Stimulated activated CD4-positive, alpha-beta T cell treated with anti-CD3 and anti-CD28 coated beads, Interleukin-12 subunit alpha, Interleukin-12 subunit beta, amount 100 ng/mL, for 48 hours (primary cell): ENCODE measurements at places on chromosomes 7 and 10.

DNA sequence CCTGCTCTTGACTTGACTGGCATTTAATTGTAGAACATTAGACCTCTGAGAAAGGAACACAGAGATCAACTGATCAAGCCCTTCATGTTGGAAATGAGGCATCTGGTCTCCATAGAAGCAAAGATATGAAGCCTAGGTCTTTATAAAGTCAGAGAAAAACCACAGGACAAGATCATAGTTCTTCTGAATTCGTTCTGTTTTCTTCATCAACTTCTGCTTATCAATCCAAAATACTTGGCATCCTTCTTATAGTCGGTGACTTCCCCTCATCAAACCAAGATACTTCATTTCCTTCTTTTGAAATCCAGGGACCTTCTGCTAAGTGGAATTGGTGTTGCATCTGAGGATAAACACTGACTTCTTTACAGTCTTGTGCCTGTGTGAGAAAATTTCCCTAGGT is 77.1 kb upstream of the PRKCQ start:
- no peak for DNase-seq

- DNase-seq, result no peak
Measured at GRCh38 chr7:10412422-10413019, 561.2 kb upstream of the PHF14 start.

DNA sequence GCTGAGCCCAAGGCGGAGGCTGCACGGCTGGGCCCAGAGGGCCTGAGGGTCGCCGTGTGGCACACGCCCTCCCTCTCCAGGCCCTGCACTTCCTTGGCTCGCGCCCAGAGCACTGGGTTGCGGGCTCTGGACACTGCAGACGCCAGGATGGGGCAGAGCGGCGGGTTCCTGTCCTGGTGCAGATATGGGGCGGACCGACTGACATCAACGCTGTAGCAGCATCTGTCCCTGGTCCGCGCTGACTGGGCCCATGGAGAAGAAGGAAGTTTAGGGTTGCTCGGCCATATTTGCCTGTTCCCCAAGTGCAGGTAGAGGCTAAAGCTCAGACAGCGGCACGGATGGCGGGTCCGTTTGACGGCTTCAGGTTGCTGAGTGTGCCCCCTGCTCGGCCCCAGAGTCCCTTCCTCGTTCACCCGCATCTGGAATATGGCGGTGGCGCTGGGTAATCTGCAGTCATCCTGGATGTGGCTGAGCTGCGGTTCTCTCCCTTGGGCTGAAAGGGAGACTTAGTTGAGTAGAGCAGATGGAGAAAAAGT is 116.1 kb downstream of the OR13A1 start:
- no peak for DNase-seq

DNA sequence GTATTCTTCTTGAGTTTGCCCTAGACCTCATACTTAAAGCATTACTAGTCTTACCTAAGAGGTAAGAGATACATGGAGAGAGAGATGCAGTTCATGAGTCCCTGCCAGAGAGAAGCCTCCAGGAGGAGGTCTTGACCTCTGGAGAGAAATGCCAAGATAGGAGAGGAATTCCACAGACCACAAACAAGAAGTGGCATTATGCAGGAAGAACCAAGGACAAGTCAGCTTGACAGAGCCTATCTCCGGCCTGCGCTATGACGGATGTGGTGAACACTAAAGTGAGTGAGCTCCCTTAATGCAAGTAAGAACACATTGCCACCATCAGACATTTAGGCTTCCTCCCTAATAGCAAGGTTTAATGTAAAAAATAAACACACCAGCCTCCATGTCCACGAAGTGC is 27.9 kb upstream of the COL1A2 start:
- no peak for DNase-seq

GRCh38 chr10:59181668-59182067 is 5.2 kb downstream of the PHYHIPL start:
- DNase-seq, result no peak

GRCh38 chr10:70518695-70519094 is 40.1 kb downstream of the PALD1 start:
- no peak for DNase-seq

GRCh38 chr10:98267069-98267893 is 713 bp downstream of the LOXL4 start:
- no peak for DNase-seq

- DNase-seq, result no peak
Measured at GRCh38 chr10:130135676-130136225, 440 bp upstream of the GLRX3 start.

- no peak for DNase-seq
Measured at GRCh38 chr7:157901166-157901565, 564.4 kb downstream of the DNAJB6 start.

- no peak for DNase-seq
Measured at GRCh38 chr10:17910125-17910789, 41.5 kb upstream of the SLC39A12 start.

- no peak for DNase-seq
Measured at GRCh38 chr10:92913973-92914372, 65.7 kb downstream of the EXOC6 start.

DNA sequence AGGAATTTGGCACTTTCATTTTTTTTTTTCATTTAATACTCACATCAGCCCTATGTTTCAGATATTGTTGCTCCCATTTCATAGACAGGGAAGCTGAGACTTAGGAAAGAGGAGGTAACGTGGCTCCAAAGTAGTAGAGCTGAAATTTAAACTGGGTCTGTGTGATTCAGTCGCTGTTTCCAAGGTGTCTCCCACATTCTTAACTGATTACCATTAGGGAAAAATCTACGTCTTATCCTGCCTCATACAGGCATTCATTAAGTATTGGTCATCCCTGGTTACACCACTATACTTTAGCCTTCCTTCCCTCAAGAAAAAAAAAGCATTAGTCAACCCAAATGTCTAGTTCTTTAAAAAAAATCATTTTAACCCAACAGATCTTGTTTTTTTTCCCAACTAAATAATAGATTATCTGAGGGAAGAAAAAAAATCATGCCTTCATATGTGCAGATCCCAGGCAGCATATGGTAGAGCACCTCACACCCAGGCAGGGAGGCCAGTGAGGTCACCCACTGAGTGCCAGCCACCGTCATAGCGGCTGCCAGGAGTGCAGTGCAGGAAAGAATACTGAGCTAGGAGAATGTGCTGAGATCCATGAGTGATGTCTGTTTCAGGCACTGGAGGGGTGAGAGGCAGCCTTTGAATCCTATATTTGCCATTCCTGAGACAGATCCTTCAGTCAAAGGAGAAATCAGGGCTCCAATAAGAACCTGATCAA is 59.0 kb upstream of the SORCS3 start:
- DNase-seq, result no peak

- DNase-seq, result no peak
Measured at GRCh38 chr7:119252962-119253361, 1020.0 kb upstream of the KCND2 start.

DNA sequence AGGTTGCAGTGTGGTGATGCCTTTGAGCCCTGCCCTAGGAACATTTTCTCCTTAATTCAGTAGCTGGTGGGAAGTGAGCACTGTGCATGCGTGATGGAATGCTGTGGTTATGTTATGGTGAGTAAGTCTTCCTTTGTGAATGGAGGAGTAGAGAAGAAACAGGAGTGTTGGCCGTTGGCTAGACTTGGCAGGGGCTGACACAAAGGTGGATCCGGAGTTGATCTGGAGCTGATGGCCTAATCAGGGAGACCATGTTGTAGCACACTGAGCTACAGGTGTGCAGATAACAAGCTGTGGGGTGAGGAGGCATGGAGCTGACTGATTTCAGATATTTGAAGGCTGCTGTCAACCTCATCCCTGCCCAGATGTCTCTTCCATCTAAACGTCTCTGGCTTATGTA is 122.3 kb downstream of the CNNM2 start:
- DNase-seq, result no peak

DNA sequence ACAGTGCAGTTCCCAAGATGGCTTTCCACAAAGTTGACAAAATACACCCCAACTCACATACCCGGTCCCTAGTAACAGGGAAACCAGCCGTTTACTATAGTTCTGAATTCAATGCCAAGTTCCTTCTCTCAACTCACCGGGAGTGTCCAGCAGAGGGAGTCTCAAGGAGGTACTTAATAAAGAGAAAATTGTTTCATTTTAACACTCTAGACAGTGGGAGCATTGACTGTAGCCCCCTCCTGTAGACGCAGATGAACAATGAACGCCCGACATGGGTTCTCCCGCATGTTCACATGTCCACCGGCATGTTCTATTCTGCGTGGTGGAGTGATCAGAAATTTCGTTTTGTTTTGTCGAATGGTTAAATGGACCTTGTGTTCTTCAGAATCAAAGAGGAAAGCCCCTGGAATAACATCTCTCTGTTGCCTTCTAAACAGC is 1.9 kb downstream of the HIPK2 start:
- peak; percentile 53 for DNase-seq

GRCh38 chr7:84021292-84021908 is 173.2 kb downstream of the SEMA3A start:
- no peak for DNase-seq

GRCh38 chr10:100008142-100008522 is 1.6 kb downstream of the DNMBP start:
- DNase-seq, result no peak

DNA sequence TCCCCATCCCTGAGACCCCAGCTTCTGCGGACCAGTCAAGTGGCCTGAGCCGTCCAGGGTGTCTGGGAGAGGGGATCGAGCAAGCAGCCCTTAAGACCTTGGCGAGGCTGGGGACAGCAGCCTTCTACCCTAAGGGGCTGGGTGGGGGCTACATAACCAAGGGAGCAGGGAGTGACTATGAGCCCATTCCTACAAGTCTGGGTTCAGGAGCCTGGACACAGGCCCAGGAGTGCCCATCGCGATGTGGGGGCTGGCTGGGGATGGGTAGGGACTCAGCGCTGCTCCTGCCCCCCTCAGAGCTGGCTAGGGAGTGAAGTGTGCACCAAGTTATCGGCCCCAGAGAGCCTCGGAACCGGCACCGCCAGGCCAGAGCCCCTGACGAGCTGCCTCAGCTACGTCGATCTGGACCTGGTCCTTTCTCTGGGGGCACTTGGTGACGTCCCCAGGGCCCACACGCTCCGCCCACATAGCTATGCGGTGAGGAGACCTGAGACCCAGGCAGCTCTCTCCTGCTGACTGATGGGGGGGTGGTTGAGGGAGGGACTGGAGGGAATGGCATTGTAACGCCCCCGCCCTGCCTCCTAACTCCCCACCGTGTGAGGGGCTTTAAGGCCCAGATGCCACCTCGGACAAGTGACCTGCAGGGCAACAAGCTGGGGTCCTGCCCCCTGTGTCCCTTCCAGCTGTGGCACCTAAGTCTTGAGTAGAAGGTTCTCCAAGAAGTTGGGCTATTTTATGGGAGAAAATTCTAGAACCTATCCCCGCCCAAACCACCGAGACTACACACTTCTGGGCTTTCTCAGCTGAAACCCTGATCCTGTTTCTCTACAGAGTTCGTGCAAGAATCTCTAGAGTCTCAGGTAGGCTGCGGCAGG is 2.5 kb downstream of the SAP25 start:
- no peak for DNase-seq

DNA sequence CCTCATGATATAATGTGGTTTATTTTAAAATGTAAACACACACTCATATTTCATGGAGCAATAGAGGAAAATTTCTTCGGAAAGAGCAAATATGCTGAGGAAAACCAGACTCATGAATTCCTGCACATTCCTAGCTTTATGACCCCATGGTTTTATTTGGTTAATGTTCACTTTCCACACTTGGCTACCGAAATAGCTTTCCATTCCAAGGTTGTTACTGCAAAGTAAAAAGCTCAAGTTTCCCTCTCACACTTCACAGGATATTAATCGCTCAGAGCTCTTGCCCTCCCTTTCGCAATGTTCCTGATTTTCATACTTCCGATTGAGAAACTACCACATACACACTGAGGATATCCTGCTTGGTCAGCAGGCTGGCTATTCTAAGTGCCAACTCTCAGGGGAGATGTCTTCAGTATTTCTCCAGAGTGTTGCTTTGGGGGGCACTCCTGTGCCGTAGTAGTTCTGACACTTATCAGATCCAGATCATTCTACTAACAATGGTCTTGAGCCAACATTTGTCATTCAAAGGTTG is 77.5 kb upstream of the STEAP1B start:
- no peak for DNase-seq

DNA sequence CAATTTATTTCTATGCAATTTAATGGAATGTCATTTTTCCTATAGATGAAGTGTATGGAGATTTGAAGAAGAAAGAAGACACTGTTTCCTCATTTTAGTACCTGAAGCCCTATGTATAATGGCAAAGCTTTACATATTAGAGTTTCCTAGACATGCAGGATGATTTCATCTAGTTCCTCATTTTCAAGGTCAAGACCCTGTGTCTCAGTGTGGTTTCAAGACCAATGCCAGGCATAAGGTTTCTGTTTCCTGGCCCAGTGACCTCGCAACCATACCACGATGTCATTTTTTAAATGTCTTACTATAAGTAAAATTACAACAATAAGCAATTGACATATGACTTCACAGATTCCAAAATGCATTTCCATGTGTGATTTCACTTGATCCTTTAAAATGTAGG is 336.5 kb upstream of the PRKCQ start:
- DNase-seq, result no peak

DNA sequence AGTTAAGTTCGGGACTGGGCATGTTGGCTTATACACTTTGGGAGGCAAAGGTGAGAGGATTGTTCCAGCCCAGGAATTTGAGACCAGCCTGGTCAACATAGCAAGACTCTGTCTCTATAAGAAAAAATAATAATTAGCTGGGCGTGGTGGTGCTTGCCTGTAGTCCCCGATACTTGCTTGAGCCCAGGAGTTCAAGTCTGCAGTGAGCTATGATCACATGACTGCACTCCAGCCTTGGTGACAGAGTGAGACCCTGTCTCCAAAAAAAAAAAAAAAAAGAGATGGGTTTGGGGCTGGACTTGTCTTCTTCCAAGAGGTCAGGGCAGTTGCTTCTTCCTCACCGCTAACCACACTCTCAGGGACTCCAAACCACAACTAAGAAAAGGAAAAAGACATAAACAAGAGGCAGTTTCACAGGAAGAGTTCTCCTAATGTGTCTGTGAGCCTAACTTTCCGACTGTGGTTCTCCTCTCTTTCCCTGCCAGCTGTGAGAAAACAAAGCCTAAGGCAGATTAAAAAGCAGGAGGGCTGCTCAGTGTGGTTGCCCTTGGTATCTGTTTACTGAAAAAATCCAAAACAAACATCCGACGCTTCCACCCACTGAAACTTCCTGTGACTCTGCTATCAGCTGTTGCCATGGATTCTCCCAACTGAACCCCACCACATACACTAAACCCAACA is 2.4 kb upstream of the SERPINE1 start:
- DNase-seq, result no peak
